NCI-H1417 (cell line): ENCODE measurements at places on chromosomes 5 and 9.

GRCh38 chr9:116765011-116765410 is 77.9 kb downstream of the TRIM32 start:
- DNase-seq: peak; percentile 11

GRCh38 chr9:94860678-94861588 is 134.4 kb downstream of the AOPEP start:
- no peak for DNase-seq

GRCh38 chr9:2767800-2768677 is 50.7 kb downstream of the KCNV2 start:
- no peak for DNase-seq

- DNase-seq: no peak
These were observed 237.8 kb downstream of the PAPPA start for GRCh38 chr9:116391306-116391900.

- DNase-seq: no peak
These were observed 31.9 kb upstream of the IL12B start for GRCh38 chr5:159362220-159362619.

DNA sequence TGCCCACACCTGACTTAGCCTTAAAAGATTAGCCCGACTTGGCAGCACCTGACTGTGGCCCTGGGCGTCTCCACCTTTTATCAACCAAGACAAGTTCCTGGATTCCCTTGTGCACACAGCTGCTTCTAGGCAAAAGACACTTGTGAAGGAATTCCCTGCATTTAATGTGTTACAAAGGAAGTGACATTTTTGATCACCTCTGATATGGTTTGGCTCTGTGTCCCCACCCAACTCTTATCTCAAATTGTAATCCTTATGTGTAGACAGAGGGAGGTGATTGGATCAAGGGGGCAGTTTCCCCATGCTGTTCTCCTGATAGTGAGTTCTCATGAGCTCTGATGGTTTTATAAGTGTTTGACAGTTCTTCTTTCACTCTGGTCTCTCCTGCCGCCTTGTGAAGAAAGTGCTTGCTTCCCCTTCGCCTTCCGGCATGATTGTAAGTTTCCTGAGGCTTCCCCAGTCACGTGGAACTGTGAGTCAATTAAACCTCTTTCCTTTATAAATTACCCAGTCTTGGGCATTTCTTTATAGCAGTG is 2.6 kb upstream of the CPEB4 start:
- DNase-seq: no peak

DNA sequence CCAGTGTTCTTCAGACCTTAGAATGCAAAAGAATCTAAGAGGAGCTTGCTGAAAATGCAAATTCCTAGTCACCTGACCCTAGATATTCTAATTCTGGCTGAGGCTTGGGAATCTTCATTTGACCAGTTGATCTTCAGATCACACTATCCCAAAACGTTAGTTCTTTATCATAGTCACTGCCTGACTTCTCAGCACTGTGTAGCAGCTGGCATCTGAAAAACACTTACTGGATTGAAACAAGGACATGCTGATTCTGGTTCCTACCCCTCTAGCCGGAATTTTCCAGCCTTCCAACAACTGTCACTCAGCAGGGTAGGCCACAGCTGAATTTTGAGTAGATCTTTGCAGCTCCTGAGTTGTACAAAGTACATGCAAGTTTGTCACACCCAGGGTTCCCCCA is 72.2 kb downstream of the EBF1 start:
- DNase-seq: no peak

DNA sequence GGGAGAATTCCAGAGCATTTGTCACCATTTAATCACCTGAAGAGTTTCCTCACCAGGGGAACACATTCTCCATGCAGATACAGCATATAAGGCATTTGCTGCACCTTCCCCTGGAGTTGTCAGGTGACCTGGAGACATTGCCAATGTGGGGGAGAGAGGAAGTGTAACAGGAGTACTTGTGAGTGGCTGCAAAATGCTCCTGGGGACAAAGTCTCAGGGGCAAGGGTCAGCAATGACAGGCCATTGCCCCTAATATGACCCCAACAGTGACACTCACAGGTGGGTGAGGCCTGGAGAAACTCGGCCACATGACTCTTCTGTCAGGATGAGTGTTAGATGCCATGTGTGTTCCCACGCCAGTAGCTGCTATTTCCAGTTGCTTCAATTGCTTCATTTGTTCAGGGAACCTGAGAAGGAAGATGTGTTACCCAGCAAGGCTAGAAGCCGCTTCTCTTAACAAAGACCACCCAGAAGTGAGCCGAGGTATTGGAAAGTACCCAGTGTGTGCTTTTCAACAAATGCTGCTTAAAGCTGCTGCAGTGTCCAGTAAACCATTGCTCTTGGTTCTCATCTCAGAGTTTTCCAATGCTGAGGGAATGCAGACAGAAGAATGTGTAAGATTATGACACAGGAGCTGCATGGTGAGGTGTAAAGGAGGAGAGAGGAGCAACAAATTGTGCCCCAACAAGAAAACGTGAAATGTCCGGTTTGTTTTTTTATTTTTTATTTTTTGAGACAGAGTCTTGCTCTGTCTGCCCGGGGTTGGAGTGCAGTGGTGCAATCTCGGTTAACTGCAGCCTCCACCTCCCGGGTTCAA is 128.2 kb upstream of the SLC44A1 start:
- DNase-seq: no peak

DNA sequence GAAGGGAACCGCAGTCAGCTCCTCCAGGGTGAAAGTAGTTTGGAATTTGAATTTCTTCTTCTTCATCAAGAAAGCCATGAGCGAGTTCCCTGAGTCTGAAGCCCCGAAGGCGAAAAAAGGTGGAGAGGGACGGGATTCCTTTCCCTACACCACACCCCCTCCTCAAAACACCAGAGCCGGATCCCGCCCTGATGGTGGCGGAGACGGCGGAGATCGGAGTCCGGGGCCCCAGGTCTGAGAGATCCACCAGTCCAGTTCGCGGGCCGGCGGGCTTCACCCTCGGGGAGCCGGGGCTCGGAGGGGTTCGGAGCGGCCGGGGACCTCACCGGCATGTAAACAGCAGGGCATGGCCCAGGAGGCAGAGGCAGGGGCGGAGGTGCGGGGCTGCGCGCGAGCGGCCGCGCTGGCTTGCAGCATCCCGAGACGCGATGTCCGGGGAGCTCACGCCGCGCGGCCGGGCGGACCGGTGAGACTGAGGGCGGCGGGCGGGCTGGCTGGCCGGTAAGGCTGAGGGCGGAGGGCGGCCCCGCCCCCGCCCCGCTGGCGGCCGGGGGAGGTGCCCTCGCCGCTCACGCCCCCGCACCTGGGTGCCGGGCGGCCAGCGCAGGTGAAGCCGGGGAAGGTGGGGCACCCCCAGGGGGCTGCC is 606 bp downstream of the EEIG1 start:
- DNase-seq: peak; percentile 44

DNA sequence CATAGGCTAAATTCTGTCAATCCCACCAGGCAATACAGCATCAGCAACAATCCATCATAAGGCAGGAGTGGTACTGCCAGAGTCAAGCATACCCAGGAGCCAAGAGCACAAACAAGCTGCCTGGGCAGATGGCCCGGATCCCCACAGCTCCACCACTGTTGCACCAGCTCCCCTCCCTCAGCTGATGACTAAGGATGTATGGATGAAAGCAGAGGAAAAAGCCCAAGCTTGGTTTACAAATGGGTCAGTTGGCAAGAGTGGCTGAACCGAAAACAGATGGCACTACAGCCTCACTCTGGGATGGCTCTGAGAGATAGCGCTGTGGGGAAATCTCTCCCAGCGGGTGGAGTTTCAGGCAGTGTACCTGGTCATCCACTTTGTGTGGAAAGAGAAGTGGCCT is 29.4 kb downstream of the DROSHA start:
- no peak for DNase-seq

GRCh38 chr9:96411129-96411838 is 6.9 kb downstream of the ZNF367 start:
- no peak for DNase-seq

DNA sequence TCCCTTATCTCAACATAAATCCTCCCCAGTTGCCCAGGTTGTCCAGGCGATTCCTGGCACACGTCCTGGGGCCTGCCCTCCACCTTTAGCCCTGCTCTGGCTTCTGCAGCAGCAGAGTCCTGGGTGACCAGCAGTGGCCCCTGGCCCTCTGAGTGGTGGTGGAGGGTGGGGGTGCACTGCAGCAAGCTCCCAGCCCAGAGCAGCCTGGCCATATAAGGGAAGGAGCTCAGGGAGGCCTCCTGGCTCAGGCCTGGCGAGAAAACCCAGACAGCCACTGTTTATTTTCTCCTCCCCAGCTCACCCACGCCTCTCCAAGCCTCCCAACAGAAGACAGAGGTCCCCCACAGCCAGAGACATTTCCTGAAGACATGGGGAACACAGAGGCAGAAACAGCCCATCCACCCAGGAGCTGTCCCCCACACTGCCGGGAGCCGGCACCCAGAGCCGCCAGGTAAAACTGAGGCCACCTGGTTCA is 44.7 kb upstream of the IL17B start:
- DNase-seq: no peak

GRCh38 chr9:128940271-128940921 is 7.0 kb downstream of the DOLK start:
- DNase-seq: no peak

DNA sequence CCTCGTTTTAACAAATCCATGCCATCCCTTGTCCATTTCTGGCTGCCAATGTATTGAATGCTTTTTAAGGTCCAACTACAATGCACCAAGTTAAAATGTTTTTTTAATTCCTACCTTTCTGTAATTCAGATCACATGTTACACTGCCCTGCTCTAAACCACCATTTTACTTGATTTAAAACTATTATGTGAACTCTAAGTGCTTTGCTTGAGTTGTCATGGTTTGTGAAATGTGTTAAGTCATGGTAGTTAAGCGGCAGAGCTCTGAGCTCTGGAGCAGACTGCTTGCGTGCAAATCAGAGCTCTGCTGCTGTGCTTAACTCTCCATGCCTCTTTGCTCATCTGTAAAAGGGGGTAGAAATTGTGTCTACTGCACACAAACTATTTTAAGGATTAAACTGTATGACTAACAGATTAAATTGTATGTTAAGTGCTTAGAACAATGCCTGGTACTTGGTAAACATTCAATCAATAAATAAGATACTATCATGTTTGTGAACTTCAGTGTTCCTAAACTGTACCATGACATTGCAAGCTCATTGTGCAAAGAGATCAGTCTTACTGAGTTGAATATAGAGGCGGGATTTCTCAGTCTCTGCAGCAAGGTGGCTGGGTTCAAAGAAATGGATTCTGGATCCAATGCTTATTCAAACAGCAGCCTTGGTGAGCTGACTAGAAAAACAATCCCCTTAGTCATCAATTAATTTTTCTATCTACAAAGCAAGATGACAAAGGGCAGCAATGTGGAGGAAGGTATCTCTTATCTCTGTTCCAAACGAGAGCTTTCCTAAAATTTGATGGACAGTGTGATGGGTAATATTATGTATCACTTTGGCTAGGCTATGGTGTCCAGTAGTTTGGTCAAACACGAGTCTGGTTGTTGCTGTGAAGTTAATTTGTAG is 16.1 kb upstream of the CMBL start:
- DNase-seq: no peak

GRCh38 chr5:138622051-138622450 is 46.9 kb upstream of the HSPA9 start:
- no peak for DNase-seq

DNA sequence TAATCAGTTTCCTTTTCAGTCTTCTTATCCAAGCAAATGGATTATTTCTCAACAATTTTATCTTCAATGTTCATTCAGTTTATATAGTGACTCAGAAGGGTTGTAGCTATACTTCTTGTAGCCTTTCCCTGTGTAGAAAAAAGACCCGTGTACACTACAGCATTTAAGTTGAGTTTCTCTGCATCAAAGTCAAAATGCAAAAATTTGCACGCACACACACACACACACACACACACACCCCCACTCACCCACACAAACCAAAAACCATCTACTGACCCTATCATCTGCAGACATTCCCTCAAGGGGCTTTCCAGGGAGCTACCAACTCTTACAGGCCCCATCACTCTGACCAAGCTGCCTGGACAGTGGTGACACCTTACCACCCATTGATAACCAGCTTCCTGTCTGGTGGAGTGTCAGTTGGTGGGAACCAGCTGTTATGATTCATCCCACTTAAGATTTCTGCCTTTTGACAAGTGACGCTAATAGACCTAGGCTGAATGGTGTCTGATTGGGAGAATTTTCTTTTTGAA is 12.2 kb upstream of the ELL2 start:
- no peak for DNase-seq

- DNase-seq: no peak
These were observed 72.0 kb upstream of the NR4A3 start for GRCh38 chr9:99749641-99750040.

DNA sequence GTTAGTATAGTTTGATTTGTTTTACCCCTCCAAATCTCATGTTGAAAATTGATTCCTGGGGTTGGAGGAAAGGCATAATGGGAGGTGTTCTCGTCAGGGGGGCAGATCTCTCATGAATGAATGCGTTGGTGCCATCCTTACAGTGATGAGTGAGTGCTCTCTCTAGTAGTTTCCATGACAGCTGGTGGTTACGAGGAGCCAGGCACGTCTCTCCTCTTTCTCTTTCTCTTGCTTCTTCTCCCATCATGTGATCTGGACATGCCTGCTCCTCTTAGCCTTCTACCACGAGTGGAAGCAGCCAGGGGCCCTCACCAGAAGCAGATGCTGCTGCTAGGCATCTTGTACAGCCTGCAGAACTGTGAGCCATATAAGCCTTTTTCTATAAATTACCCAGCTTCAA is 454.1 kb downstream of the EFNA5 start:
- no peak for DNase-seq

GRCh38 chr5:122877518-122877917 is 32.1 kb downstream of the SNX24 start:
- no peak for DNase-seq

DNA sequence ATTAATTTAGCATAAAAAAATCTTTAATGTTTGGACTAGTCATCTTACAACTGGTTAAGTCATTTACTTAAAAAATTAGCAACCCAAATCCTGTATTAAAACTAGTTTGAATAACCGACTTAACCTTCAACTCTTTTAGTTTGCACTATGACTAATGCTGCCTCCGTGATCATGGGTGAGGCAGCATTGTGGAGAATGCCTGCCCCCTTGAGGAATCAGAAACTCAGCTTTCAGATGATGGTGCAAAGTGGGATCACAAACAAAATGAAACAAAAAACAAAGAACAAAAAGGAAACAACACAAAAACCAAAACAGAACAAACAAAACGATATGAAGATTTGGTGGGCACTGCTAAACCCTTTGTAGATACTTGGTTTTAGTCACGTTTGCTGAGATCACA is 127.0 kb upstream of the PALM2AKAP2 start:
- DNase-seq: peak; percentile 5

DNA sequence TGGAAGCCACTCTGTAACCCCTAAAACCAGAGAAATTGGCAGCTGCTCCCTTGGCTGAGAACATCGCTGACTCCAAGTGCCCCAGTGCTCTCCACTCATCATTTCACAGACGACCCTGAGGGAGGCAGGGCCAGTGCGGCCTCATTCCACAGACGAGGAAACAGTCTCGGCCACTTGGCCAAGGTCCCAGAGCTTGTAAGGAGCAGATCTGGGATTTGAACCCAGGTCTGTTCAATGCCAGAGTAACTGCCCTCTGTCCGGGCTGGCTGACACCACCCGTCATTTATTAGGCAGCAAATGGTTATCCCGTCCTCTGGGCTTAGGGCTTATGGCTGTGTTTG is 19.9 kb upstream of the IER5L start:
- DNase-seq: no peak
